Omental fat pad (tissue), 4 donors: ENCODE measurements at places on chromosomes 6 and 20.

DNA sequence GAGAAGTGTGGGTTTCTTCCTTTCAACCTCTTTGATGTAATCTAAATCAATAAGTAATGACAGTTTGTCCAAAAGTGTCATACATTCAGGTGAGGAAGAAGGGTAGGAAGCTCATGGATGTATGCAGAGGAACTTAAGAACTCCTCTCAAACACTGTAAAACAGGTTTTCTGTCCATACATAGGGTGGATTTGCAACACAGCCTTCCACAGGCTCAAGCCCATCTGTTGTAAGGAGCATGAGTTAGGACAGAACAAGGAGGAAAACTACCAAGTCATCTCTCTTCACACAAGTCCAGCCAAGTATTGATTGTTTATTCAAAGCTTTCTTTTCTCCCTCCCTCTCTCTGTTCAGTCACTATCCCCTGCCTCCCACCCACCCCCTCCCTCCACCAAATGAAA lies 49.0 kb upstream of the CDYL start:
- DNase-seq: no peak

- DNase-seq: no peak
Measured at GRCh38 chr20:33005132-33005566, 916 bp upstream of the SUN5 start.

- DNase-seq: no peak
Measured at GRCh38 chr20:13046409-13046808, 37.6 kb downstream of the SPTLC3 start.

DNA sequence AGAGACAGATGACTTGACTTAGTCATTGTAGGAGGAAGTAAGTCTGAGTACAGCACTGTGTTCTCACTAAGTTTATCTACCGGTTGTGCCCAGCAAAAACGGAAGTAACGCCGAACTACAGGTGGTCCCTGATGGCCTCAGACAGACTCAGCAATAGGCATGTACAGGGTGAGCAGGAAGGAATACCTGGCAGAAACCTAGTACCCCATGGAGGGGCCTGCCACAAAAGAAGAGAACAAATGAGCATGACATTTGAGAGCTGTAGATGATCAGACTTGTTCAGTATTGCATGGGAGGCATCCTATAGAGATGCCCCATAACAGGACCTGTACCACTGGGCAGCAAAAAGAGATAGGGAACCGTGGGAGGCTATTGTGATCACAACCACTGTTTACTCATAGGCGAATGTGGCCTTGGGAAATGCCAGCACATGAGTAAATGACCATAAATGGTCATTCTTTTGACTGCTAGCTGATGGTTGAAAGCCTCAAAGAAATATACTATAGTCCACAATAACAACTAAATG lies 106.4 kb upstream of the TAB2 start:
- DNase-seq: no peak

- DNase-seq: no peak
Measured at GRCh38 chr6:13400772-13401171, 72.4 kb upstream of the TBC1D7 start.

GRCh38 chr20:19830211-19830785 lies 72.2 kb downstream of the RIN2 start:
- no peak for DNase-seq

DNA sequence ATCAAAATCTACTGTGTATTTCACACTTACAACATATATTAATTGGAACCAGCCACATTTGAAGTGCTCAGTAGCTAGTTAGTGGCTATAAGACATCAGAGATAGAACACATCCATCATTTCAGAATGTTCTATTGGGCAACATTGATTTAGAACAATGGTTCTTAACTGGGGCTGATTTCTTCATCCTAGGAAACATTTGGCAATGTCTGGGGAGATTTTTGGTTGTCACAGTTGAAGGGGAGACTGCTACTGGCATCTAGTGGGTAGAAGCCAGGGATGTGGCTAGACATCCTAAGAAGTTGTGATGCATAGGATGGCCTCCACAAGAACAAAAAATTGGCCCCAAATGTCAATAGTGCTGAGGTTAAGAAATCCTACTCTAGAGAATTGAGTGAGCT lies 132.5 kb downstream of the OLIG3 start:
- no peak for DNase-seq

- DNase-seq: no peak
Measured at GRCh38 chr20:59784791-59785668, 148.4 kb downstream of the SYCP2 start.

GRCh38 chr6:35589201-35589739 lies 76.6 kb upstream of the TULP1 start:
- DNase-seq: no peak

DNA sequence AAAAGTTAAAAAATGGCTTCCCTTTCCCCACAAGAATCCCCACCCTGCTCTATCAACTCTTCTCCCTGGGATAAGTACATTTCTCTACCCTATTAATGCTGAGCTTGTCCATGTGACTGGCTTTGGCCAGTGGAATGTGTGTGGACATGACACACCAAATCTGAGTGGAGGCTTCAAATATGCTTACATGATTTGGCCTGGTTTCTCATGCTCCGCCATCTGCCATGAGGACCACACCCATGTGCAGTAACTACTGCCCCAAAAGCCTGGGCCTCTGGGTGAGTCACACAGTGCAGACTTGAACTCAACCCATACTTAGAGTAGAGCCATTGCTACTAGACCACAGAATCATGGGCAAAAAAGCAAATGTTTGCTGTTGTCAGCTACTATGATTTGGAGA lies 65.4 kb downstream of the PRND start:
- no peak for DNase-seq
